ENCODE measurements at places on chromosomes 13 and 19. TPM values are rescaled to one million over a fixed set of nuclear protein-coding genes. Genes with fewer than 3 reads are reported as not detected.

The CNMD gene
- not detected for total RNA-seq

The ANGPTL4 gene
- total RNA-seq, result 41.1 TPM

The SIGLEC9 gene
- not detected for total RNA-seq

The SMIM44 gene
- not detected for total RNA-seq

The ATP1A3 gene
- total RNA-seq, result 5.7 TPM

The FAM83E gene
- not detected for total RNA-seq

The HOMER3 gene
- total RNA-seq, result 33.9 TPM

The HRC gene
- 0.03 TPM for total RNA-seq

The ZNF230 gene
- 3.1 TPM for total RNA-seq

The CLC gene
- total RNA-seq, result not detected

The LPAR2 gene
- 4.9 TPM for total RNA-seq

Data from A549 treated with DMSO at 1 μM for 4 hours (cell line).